ENCODE measurements at places on chromosomes 1 and 21. TPM values are rescaled to one million over a fixed set of nuclear protein-coding genes. Genes with fewer than 3 reads are reported as not detected.

The PALMD gene
- total RNA-seq: 19.2 TPM

The TRIM67 gene
- total RNA-seq: 0.09 TPM

The ZBTB8A gene
- 4.7 TPM for total RNA-seq

The PADI1 gene
- 4.5 TPM for total RNA-seq

The PRMT2 gene
- 59.4 TPM for total RNA-seq

The TPTE gene
- total RNA-seq: not detected

The TMEM52 gene
- 0.64 TPM for total RNA-seq

The OR2T33 gene
- not detected for total RNA-seq

The VANGL2 gene
- total RNA-seq: 2.3 TPM

The GPR25 gene
- not detected for total RNA-seq

The LRRC8B gene
- 42.9 TPM for total RNA-seq

The ARHGEF19 gene
- 16.6 TPM for total RNA-seq

The SH3D21 gene
- 13.2 TPM for total RNA-seq

The LCE3E gene
- total RNA-seq: not detected

The LCE1E gene
- not detected for total RNA-seq

The POGK gene
- total RNA-seq: 80.2 TPM

The LPAR3 gene
- 14.0 TPM for total RNA-seq

The COPA gene
- total RNA-seq: 195 TPM

The GUCA2A gene
- total RNA-seq: not detected

GRCh38 chr1:1407636-1408318 is 684 bp upstream of the MRPL20 start:
- peak; percentile 18 for DNase-seq
- H3K4me1 ChIP-seq: no peaks in the 10 kb centered on the region
- peak overlapping the region; percentile 42 for H3K27ac ChIP-seq
- peak overlapping the region; percentile 83 for H3K4me3 ChIP-seq

DNA sequence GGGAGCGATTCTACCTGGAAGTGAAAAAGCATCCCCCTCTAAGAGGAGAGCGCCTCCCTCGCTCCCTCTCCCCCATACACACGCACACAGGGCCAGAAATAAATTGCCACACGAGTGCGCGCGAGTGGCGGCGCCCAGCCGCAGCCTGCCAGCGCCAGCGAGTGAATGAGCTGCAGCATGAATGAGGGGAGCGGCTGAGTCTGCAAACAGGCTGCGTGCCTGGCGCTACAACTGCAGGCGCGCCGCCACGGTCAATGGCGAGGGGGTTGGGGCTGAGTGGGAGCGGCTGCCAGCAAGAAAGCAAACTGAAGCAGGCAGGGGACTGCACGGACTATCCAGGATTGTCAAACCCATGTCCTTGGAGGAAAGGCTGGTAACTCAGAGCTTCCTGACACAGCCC is 2.2 kb downstream of the CAMK1G start:
- no peaks in the 10 kb centered on the region for H3K4me1 ChIP-seq
- no peak overlapping the region for H3K4me3 ChIP-seq
- peak; percentile 55 for DNase-seq
- no peaks in the 10 kb centered on the region for H3K36me3 ChIP-seq
- peaks cover 32% of the 10 kb centered on the region for H3K27me3 ChIP-seq

- DNase-seq: no peak
- no peak overlapping the region for H3K4me3 ChIP-seq
- peaks cover 9% of the 10 kb centered on the region for H3K36me3 ChIP-seq
- no peaks in the 10 kb centered on the region for H3K4me1 ChIP-seq
- H3K27ac ChIP-seq: no peak overlapping the region
Measured at GRCh38 chr1:39331647-39332046, 127.2 kb downstream of the MACF1 start.

GRCh38 chr21:45863751-45864150 is 117.8 kb upstream of the COL6A1 start:
- peaks cover 24% of the 10 kb centered on the region for H3K27me3 ChIP-seq
- no peaks in the 10 kb centered on the region for H3K4me1 ChIP-seq
- H3K4me3 ChIP-seq: no peak overlapping the region
- no peaks in the 10 kb centered on the region for H3K36me3 ChIP-seq
- DNase-seq: no peak

- peaks cover 87% of the 10 kb centered on the region for H3K27me3 ChIP-seq
- no peak overlapping the region for H3K27ac ChIP-seq
- no peak overlapping the region for H3K4me3 ChIP-seq
- DNase-seq: no peak
- no peaks in the 10 kb centered on the region for H3K4me1 ChIP-seq
Measured at GRCh38 chr1:177190308-177190970, 19.7 kb downstream of the BRINP2 start.

GRCh38 chr1:159960721-159961381 is 6.8 kb upstream of the SLAMF9 start:
- no peak overlapping the region for H3K27ac ChIP-seq
- DNase-seq: peak; percentile 44
- H3K4me3 ChIP-seq: peak overlapping the region; percentile 42
- H3K36me3 ChIP-seq: no peaks in the 10 kb centered on the region

- H3K27me3 ChIP-seq: no peaks in the 10 kb centered on the region
- no peak for DNase-seq
Measured at GRCh38 chr1:21312407-21312992, 22.2 kb upstream of the ECE1 start.

- no peaks in the 10 kb centered on the region for H3K36me3 ChIP-seq
- H3K4me3 ChIP-seq: no peak overlapping the region
- H3K4me1 ChIP-seq: no peaks in the 10 kb centered on the region
- H3K27ac ChIP-seq: no peak overlapping the region
Measured at GRCh38 chr21:19776076-19776475, 1222.1 kb upstream of the NCAM2 start.

DNA sequence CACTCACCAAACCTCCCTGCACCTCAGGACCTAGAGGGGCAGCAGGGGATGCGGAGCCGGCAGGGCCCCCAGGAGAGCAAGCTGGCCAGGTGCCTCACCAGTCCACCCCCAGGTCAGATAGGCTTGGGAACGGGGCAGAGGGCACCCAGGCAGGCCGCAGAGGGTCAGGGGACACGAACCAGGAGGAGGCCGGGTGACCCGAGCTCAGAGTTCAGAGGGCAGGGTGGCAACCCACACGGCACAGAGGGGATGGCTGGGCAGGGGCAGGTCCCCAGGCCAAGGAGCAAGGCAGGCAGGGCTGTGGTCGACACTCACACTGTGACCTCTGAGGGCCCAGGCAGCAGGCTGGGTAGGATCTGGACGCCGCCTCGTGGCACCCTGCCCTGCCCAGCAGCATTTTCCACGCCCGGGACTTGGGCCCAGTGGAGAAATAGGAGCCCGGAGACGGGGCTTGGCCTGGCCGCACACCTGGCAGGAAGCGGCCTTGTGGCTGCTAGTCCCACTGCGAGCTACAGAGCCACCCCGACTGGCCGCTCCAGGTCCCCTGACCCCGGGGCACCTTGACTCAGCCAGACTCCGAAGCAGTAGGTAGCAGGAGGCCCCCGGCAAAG is 5.3 kb downstream of the DVL1 start:
- H3K27ac ChIP-seq: peak overlapping the region; percentile 70
- peaks cover 64% of the 10 kb centered on the region for H3K36me3 ChIP-seq
- peaks cover 24% of the 10 kb centered on the region for H3K4me1 ChIP-seq

DNA sequence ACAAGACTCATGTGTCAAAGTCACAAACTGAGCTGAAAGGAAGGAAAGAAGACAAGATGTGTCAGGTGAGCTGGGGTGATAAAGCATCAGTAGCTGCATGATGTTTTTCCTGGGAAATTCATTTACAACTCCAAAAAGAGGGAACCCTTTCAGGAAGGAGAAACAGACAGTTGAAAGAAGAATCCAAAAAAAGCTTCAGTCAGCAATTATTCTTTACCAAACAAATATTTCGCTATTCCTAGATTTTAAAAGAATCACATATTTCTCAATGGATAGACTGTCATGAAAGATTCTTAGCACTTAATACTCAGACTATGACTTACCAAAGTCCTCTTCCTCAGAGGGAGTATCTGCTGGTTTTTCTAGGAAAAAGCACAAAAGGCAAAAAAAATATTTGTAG is 214.7 kb downstream of the SLC44A5 start:
- H3K4me1 ChIP-seq: no peaks in the 10 kb centered on the region
- H3K4me3 ChIP-seq: no peak overlapping the region
- H3K27ac ChIP-seq: no peak overlapping the region
- H3K36me3 ChIP-seq: no peaks in the 10 kb centered on the region

DNA sequence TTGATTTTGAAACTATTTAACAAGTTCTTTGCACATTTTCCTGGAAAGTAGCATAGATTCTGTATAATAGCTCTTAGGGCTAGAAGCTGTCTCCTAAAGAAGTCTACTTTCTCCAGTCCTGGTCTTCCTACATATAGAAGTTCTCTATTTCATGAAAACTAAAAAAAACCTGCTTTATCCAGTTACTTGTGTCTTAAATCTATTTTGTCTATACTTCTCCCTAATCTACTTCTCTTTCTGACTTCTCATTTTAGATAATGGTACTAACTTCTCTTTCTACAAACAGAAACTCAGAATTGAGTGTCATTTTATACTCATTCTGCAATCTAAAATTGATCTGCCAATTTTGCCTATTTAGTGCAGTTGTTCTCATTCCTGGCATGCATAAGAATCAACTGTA is 28.7 kb downstream of the PDE4B start:
- no peak overlapping the region for H3K27ac ChIP-seq
- DNase-seq: no peak

DNA sequence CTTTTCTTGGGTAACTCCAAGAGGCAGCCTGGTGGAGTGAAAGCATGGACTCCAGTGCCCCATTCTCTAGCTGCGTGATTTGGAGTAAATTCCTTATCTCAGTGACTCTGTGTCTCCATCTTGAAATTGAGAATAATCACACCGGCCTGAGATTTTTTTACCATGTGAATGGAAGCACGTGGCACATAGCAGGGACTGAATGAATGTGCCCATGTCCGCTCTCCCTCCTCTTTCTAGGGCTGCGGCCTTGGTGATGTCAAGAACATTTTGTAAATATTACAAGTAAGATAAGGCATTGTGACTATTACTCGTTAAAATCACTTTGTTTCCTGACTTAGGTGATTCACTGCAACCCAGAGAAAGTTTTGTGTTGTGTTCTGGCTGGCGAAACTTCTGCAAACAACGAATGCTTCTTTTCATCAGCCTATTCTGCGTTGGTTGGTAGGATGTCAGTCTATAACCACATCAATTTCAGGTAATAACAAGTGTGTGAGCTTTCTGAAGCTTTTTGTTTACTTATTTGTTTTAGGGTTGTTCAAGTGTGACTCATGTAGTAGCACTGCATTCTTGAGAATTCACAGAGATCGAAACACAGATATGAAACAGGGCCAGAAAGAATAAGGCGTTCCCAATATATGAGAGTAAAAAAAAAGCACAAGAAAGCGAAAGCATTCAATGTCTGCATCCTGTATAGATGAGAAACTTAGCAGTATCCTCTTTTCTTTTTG is 135.7 kb upstream of the SLC45A1 start:
- H3K27ac ChIP-seq: peak overlapping the region; percentile 91
- H3K27me3 ChIP-seq: no peaks in the 10 kb centered on the region
- no peaks in the 10 kb centered on the region for H3K4me1 ChIP-seq
- peak; percentile 68 for DNase-seq

GRCh38 chr21:32806810-32807386 is 35.3 kb upstream of the PAXBP1 start:
- no peak overlapping the region for H3K27ac ChIP-seq
- H3K4me1 ChIP-seq: no peaks in the 10 kb centered on the region
- no peak for DNase-seq
- H3K36me3 ChIP-seq: no peaks in the 10 kb centered on the region
- H3K27me3 ChIP-seq: no peaks in the 10 kb centered on the region

DNA sequence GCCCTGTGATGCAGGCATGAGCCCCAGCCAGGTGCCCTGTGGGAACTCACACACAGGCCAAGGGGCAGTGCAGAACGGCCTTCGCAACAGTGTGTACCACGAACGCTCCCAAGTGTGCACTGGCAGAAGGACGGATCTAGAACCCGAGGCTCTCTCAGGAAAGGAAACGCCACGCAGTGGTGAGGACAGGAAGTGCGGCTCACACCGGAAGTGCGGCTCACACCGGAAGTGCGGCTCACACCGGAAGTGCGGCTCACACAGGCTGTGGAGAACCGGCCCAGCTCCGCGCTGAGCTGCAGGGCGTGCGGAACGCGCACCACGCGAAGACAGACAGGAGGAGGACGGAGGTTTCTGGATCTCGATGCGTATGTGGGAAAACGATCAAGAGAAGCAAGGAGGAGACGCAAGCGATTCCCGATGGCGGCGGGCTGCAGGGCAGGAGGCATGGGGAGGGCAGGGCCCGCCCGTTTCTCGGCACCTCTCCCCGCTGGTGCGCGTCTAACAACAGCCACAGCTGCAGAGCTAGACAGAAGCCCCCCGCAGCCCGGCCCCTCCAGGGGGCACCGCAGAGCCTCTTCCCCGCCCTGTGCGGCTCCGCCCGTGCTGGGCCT is 35.9 kb upstream of the TMEM52 start:
- no peaks in the 10 kb centered on the region for H3K36me3 ChIP-seq
- no peak for DNase-seq
- H3K4me3 ChIP-seq: no peak overlapping the region
- peaks cover 73% of the 10 kb centered on the region for H3K27me3 ChIP-seq
- no peaks in the 10 kb centered on the region for H3K4me1 ChIP-seq

GRCh38 chr21:34796518-34797200 is 127.9 kb downstream of the CLIC6 start:
- no peak overlapping the region for H3K4me3 ChIP-seq
- peak overlapping the region; percentile 61 for H3K27ac ChIP-seq
- H3K27me3 ChIP-seq: no peaks in the 10 kb centered on the region
- no peak for DNase-seq

- H3K4me3 ChIP-seq: no peak overlapping the region
- DNase-seq: no peak
- no peaks in the 10 kb centered on the region for H3K4me1 ChIP-seq
- H3K27ac ChIP-seq: no peak overlapping the region
- no peaks in the 10 kb centered on the region for H3K27me3 ChIP-seq
Measured at GRCh38 chr1:212007886-212008285, 27.5 kb downstream of the INTS7 start.

- peak overlapping the region; percentile 61 for H3K27ac ChIP-seq
- H3K27me3 ChIP-seq: no peaks in the 10 kb centered on the region
- peaks cover 17% of the 10 kb centered on the region for H3K36me3 ChIP-seq
- peaks cover 7% of the 10 kb centered on the region for H3K4me1 ChIP-seq
- no peak overlapping the region for H3K4me3 ChIP-seq
Measured at GRCh38 chr1:13697738-13698137, 2.2 kb upstream of the PRDM2 start.

- H3K4me3 ChIP-seq: peak within 1 kb of the TSS; percentile 41
- peaks cover 22% of the 10 kb centered on the region for H3K4me1 ChIP-seq
- no peak within 1 kb of the TSS for H3K27ac ChIP-seq
- peaks cover 82% of the 10 kb centered on the region for H3K27me3 ChIP-seq
- peak; percentile 83 for DNase-seq
Measured at GRCh38 chr1:32886004-32886827, at the start of gene HPCA. Gene HPCA (plus strand): TSS chr1:32886491. CDS start chr1:32888899, 2,408 bp downstream.

GRCh38 chr21:38012672-38013071 is 96.4 kb upstream of the KCNJ6 start:
- no peak overlapping the region for H3K27ac ChIP-seq
- H3K27me3 ChIP-seq: peaks cover 87% of the 10 kb centered on the region
- DNase-seq: no peak
- H3K4me1 ChIP-seq: no peaks in the 10 kb centered on the region
- no peak overlapping the region for H3K4me3 ChIP-seq

GRCh38 chr1:20348326-20348915 is 57.7 kb downstream of the VWA5B1 start:
- H3K4me3 ChIP-seq: no peak overlapping the region
- no peak for DNase-seq
- peaks cover 32% of the 10 kb centered on the region for H3K27me3 ChIP-seq
- H3K27ac ChIP-seq: no peak overlapping the region
- H3K36me3 ChIP-seq: no peaks in the 10 kb centered on the region

Data from Calu3 (cell line).